ENCODE measurements at places on chromosomes 7 and 10.

DNA sequence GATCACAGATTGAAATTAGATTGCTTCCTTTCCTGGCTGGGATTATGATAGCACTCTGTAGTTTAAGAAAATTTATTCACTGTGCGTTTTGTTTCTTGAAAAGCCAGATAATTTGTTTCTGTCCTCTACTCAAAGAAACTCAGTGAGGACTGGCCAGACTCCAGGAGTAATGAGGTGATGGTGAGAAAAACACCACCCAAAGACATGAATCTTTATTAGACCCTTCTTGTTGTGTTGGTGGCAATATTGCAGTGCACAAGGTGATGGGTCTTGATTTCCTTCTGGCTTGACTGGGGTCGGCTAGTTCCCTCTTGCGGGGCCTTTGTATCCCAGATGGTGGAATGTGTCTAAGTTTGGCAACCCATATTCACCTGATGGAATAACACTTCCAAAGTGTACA lies 756.8 kb downstream of the LRMDA start:
- DNase-seq: no peak

GRCh38 chr10:73054286-73054685 lies 42.4 kb downstream of the P4HA1 start:
- DNase-seq: no peak

- DNase-seq: peak; percentile 34
Measured at GRCh38 chr7:47088329-47089067, 493.4 kb downstream of the TNS3 start.

- DNase-seq: no peak
Measured at GRCh38 chr7:124836173-124836572, 70.6 kb upstream of the GPR37 start.

DNA sequence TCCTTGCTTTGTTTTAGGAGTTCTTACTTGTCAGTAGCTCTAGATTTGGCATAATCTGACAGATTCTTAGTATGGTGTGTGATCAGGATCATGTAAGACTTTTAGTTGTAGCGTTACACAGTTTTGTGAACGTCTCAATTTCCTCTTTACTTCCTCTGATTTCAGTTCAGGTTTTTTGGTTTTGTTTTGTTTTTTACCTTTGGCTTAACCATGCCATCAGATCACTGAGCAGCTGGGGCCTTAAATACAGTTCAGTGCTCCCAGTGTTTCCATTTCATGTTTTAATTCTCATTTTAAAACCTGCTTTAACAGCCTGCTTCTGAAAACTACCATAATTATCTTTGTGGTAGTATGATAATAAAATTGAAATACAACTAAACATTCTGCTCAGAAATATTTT lies 27.2 kb upstream of the ARMS2 start:
- DNase-seq: no peak

DNA sequence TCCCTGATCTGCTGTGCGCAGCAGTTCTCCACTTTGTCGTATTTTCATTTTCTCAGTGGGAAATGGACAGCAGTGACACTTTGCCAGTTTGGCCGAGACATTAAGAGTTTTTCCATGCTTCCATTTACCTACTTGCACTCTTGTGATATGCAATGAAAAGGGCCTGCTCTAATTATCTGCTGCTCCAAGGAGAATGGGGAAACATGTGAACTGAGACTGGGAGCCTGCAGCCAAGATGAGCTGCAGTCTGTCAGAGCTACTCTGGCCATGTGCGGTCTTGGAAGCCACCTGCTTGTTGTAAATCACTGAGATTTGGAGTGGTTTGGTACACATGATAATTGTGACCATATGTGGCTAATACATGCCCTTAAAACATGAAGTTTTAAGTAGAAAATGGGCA lies 586.6 kb upstream of the POT1 start:
- DNase-seq: no peak

DNA sequence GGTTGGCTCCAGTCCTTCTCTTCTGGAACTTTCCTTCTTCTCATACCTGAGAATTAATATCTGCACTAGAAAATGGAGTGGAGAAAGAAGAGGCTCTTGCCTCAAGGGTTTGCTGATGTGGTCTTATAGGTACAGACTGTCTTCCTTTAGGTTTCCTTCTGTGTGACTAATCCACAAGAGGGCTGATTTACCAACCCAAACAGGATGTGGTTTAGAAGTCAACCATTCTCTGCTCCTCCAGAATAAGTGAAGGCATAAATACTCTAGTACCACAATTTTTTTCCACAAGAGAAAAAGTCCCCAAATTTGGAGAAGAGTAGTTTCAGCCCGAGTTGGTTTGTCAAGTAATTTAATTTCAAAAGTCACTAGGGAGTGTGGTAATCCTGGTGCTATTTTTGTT lies 85.8 kb downstream of the NRP1 start:
- DNase-seq: no peak

DNA sequence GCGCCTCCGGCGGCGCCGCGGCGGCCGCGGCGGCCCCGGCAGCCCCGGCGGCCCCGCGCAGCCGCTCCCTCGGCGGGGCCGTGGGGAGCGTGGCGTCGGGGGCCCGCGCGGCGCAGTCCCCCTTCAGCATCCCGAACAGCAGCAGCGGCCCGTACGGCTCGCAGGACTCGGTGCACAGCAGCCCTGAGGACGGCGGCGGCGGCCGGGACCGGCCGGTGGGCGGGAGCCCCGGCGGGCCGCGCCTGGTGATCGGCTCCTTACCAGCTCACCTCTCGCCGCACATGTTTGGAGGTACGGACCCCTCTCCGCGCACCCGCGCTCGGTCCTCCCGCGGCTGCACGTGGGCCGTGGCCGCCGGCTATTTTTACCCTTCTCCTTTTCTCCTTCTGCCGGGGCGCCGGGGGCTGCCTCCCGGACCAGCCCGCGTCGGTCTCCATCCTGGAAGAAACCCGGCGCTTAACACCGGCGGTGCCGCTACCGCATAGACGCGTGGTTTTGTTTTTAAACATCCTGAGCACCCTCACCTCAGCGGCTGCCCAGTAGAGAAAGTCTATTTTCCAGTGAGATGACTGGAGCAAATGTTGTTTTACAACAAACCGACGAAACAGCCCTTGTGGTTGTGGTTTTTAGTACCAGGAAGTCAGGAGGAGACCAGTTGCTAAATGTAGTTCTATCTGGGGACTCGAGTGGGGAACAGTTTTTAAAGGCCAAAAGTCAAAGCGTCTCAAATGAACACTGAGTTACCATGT lies 1.3 kb downstream of the ZNRF2 start:
- no peak for DNase-seq

GRCh38 chr7:123782071-123782798 lies 33.4 kb upstream of the WASL start:
- no peak for DNase-seq

- DNase-seq: no peak
Measured at GRCh38 chr10:92763634-92764155, 73.9 kb downstream of the HHEX start.

DNA sequence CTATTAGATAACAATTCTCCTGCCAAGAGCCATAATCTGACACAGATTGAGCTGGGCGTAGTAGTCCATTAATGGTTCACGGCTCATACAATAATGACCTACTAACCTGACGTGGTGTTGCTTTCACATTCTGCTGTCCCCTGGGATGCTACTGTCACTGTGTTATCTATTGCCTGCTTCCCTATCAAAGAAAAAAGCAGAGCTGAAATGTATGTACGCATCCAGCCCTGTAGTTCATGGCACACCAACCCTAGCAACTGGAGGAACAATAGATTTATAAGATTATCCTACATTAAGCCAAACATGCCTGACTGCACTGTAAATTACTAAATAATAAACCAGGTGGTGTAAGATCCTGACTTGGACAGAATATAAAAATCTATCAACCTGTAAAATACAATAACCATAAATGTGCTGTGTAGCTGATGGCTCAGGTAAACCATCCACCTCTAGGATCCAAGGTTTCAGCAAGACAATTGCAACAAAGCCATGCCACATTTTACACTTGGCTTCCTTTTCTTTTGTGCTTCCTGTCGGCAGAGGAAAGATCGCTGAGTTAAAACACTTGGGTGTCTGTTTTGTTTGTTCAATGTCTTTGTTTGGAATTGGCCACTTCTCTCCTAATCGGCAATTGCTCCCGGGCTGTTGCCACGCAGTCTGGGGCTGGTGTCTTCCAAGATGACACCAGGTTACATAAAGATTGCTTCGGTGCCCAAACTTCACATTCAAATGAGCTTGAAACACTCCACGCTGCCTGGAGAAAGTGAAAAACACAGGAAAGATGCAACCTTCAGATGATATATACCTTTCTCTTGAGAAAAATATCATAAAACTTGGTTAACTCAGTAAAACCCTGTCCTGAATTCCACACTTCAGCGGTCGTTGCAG lies 143.9 kb upstream of the MGMT start:
- DNase-seq: no peak

DNA sequence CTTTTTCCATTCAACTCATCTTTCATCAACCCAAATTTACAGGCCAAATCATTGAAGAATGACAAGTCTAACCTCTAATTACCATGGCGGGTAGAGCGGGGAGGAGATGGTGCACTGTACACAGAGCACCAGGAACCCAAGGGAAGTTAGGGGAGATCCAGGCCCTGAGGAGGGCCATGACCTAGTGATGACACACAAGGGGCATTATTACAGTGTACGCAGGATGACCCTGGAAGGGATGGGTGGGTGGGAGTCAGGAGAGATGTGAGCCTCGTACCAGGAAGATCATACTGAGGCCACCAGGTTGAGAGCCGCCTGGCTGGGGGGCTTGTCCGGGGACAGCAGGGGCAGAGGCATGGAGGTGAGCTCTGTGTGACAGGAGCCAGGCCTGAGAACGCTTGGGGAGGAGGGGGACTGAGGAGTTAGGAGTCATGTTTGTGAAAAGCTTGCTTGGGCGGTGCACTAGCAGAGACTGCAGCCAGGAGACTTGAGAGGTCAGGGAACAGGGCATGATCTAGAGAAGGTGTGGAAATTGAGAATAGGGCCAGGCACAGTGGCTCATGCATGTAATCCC lies 89.5 kb upstream of the CCNY start:
- DNase-seq: no peak

DNA sequence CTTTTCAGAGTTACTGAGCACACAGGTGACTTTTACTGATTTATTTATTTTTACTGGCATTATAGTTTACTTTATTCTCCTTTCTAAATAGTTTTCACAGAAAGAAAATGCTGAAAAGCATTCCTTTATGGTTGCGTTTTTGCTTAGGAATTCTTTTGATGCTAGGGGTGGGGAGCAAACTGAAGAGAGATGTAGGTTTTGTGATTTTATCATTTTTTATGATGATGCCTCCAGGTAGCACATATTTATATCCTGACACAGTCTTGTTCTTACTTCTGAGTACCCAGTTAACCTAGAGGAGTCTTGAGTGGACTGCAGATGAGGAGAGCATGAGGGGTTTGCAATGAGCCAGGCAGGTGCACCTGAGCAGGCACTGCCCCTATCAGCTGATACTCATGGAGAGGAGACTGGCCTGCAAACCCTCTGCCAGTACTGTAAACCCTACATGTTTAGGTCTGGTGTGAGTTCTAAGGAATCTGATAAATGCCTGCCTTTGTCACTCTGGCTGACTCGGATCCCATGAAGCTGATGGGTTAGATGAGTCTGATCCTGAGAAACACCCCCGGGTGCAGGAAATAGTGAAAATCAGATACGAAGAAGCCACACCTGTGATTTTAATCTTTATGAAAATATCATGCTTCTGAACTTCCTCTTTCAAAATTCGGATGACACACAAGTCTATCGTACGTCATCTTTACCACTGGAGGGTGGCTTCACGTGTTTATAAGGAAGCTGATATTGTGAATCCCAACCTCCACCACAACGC lies 302.9 kb downstream of the WDR37 start:
- no peak for DNase-seq

DNA sequence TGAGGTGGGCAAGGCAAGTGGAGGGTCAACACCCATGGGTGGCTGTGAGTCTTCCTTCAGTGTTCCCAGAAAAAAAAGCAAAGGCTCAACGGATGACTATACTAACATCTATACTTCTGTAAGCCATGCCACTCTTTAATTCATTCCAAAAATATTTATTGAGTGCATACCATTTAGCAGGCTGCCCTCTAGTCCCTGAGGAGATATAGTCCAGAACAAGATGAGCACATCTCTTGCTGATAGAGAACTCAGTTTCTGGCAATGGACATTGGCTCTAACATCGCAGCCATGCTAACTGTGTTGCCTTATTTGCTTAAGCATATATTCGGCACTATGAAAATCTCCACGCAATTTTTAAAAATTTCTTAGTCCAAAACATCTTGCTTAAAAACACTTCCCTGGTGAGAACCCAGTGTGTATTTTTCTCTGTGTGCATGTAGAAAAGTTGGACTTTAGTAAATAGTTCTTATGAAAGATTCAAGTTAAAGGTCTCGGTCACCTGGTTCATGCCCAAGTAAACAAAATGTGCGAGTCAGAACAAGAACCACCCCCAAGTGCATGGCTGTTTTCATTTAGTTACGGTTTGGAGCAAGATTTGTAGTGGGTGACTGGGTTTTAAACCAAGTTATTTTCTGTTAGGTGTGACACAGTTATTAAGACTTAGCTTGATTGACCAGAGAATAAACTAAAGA lies 69.8 kb downstream of the MET start:
- no peak for DNase-seq

DNA sequence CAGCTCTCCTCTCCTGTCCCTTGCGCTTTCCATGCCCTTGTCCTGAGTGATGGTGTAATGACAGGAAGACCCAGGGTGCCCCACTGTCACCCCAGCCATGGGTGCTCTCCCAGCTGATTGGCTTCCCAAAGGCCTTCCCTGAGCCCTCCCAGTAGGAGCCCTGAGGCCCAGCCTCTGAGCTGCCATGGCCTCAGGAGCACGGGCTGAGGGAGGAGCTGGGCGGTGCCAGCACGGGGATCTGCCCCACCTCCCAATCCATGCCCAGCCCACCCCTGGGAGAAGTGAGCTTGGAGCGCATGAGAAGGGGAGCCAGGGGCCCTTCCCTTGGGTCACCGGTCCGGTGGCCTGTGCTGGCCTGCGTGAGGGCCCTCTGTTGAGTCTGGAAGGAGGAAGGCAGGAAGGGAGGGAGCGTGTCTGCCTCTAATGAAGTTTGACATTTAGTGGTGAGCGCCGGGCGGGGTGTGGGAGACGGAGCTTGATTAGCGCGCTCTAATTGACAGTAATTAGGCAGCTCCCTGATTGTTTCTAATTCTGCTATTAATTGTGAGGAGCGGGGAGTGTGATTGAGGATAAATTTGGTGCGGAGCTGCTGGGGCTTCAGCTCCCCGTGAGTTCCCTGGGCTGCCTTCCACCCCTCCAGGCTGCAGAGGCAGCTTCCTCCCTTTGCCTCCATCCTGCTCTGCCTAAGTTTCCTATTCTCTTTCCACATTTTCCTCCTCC lies 28.3 kb downstream of the GBX1 start:
- DNase-seq: no peak

Data from AG09319 (cell line).